ENCODE measurements at places on chromosomes 2 and 18.

- DNase-seq, result no peak
Measured at GRCh38 chr2:230224458-230224857, 1.1 kb upstream of the SP140 start.

GRCh38 chr2:1072250-1072649 lies 121.6 kb downstream of the SNTG2 start:
- no peak for DNase-seq

GRCh38 chr2:110655701-110656100 lies 22.2 kb downstream of the BUB1 start:
- no peak for DNase-seq

DNA sequence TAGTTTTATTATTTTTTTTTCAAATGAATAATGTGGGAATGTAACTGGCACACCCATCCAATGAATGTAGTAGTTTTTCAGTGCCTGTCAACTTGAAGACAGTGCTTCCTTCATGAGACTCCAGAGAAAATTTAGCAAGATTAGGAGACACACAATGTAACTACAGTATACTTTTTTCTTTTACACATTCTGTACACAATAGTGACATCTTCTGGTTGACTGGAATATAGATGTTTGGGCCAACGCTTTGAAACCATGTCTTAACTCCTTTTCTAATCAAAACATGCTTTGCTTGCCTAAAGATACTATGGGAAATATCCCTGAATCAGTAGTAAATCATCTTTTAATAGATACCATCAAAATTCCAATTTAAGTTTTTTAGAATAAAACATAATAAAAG lies 229.5 kb upstream of the ZC3H15 start:
- peak; percentile 68 for DNase-seq

DNA sequence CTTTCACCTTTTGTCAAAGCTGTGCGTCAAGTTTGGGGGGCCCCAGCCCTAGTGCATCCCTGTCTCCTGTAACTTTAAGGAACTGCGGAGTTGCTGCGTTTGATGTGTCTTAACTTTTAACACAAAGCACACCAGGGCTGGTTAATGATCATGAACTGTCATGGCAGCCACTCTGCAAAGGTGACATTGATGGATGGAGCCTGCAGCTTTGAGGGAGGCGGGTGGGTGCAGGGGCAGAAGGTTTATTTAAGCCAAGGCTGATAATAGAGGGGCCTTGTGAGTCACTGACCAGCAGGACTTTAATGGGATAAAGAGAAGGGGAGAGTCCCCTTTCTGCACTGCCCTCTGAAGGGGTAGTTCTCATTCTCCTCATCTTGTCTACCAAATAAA lies 190.2 kb upstream of the GATA6 start:
- DNase-seq, result no peak

DNA sequence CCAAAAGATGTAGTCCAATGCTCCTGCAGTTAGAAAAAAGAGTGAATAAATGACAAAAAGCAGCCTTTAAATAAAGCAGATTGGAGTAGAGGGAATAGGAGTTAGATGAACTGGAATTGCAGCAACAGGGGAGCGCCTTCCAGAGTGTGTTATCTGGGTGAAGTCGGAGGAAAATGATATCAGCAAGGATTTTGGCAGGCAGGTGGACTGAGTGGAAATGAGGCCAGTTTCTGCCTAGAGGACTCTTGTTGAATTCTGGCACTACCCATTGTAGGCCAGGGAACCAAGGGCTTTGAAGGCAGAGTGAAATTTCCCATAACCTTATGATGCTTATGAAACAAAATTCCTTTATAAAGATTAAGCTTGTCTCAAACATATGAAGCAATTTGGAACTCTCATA lies 59.8 kb downstream of the AKAIN1 start:
- no peak for DNase-seq
